Left lung (tissue), 14 donors: ENCODE measurements at places on chromosomes 7 and 10. TPM values are rescaled to one million over a fixed set of nuclear protein-coding genes. Genes with fewer than 3 reads are reported as not detected.

AKR1C4 gene
- total RNA-seq, result not detected

- DNase-seq, result no peak
Measured at GRCh38 chr10:44724415-44725174, 186.5 kb upstream of the TMEM72 start.

DNA sequence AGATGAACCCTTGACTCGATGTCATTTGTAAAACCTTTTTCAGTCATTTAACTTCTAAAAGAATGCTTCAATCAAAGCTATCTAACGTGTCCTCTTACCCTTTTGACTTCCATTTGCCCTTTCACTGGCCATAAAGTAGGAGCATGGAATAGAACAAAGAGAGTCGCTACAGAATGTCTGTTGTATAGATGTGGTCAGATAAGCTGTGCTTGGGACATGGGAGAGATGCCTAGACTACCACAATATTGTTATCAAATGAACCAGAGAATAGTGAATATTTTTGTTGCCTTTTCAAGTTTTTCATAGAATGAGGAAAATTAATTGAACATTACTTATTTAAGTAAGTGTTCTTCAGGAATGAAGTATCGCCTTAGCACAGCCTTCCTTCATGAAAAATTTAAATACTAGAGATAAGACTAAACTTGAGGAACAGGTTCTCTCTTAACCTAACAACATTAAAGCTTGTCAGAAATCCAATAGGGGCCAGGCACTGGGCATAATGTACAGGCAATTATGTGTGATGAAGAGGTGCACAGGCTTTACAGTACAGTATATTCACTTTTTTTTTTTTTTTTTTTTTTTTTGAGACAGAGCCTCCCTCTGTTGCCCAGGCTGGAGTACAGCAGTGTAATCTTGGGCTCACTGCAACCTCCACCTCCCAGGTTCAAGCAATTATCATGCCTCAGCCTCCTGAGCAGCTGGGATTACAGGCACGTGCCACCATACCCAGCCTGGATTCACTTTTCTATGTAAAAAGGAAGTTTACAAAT lies 7.5 kb upstream of the KMT2E start:
- no peak for DNase-seq

LAMB1 gene
- 175 TPM for total RNA-seq

PRTFDC1 gene
- 5.2 TPM for total RNA-seq

GRCh38 chr10:73862011-73862410 lies 12.3 kb downstream of the CAMK2G start:
- DNase-seq, result no peak

- no peak for DNase-seq
Measured at GRCh38 chr7:68414631-68415425, 1183.4 kb upstream of the AUTS2 start.
